ENCODE measurements at places on chromosomes 1 and 21. TPM values are rescaled to one million over a fixed set of nuclear protein-coding genes. Genes with fewer than 3 reads are reported as not detected.

PLA2G5 gene
- not detected for total RNA-seq

DNA sequence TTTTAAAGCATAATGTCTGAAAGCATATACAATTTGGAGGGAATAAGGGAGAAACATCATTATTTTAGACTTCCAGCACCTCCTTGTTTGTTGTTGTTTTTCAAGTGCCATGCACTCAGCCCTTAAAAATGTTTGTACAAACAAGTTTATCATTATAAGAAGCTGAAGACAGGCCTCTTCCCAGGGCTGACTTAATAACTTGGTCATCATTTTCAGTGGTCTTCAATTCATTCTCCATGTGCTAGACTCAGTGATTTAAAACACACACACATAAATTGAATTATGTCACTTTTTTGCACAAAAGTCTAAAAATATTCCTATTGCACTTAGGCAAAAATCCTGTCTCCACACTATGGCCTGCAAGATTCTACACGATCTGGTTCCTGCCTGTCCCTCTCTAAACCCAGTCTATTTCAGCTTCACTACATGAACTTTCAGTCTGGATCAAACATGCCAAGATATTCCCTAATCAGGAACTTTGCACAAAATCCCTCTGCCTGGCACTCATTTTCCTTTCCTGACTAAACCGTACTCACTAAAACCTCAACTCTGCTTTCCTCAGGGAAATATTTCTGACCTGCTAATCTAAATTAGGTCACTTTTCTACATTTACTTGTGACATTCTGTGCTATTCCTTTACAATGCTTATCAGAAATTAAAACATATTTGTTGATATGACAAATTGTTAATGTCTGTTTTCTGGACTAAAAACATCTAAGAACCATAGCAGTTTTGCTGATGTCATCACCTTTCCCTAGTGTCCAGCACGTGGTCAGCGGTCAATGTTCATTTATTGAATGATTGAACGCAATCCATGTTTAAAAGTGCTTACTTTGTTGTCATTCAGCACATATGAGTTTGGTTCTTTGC lies 14.8 kb upstream of the GBP5 start:
- H3K27ac ChIP-seq, result no peak overlapping the region
- no peaks in the 10 kb centered on the region for H3K4me1 ChIP-seq
- H3K4me3 ChIP-seq, result no peak overlapping the region
- no peaks in the 10 kb centered on the region for H3K36me3 ChIP-seq

ZSCAN20 gene
- 6.9 TPM for total RNA-seq

DNA sequence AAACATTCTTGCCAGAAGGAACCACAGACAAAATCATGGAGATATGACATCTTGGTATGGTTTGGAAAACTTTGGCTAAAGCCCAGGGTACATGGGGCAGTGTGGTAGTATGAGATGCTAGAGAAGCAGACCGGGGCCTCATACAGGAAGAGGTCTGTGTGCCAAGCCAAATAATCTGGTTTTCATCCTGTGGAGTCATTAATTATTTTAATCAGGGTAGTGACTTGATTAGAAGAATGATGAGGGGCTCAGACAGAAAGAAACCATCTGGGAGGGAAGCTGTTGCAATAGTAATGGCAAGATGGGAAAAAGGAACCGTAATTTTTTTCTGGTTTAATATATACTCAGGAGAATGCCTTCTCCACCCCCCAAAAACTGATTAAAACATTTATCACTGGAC lies 318.0 kb downstream of the BRINP2 start:
- H3K27me3 ChIP-seq, result 0 out of 2 replicates have a peak, but pooled peaks cover 2% of the 10 kb centered on the region
- no peak overlapping the region for H3K4me3 ChIP-seq
- no peaks in the 10 kb centered on the region for H3K36me3 ChIP-seq
- no peak for DNase-seq

ASTN1 gene
- 0.05 TPM for total RNA-seq

HSD3B1 gene
- total RNA-seq, result not detected

- no peak overlapping the region for H3K27ac ChIP-seq
- no peaks in the 10 kb centered on the region for H3K27me3 ChIP-seq
- H3K4me1 ChIP-seq, result no peaks in the 10 kb centered on the region
- H3K36me3 ChIP-seq, result no peaks in the 10 kb centered on the region
- no peak overlapping the region for H3K4me3 ChIP-seq
Observed at GRCh38 chr21:45745256-45745655, 101.7 kb downstream of the PCBP3 start.

DNA sequence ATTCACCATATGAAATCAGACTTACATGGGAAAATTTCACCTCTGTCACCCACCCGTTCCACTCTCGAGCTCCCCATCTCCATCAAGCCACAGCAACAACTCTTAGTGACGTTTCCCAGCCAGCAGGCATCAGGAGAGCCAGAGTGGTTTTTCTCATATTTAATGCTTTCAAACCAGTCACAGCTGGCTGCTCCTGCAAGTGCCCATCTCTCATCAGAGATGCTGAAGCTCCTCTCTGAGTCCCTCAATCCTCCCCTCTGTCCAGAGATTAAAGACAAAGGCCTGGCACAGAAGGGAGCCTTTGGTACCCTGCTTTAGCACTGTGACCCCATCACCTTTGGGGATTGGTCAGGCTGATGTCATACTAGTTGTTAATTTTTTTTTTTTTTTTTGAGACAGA lies 277.3 kb downstream of the DNM3 start:
- H3K27me3 ChIP-seq, result no peaks in the 10 kb centered on the region
- H3K4me3 ChIP-seq, result no peak overlapping the region
- H3K36me3 ChIP-seq, result no peaks in the 10 kb centered on the region

DNA sequence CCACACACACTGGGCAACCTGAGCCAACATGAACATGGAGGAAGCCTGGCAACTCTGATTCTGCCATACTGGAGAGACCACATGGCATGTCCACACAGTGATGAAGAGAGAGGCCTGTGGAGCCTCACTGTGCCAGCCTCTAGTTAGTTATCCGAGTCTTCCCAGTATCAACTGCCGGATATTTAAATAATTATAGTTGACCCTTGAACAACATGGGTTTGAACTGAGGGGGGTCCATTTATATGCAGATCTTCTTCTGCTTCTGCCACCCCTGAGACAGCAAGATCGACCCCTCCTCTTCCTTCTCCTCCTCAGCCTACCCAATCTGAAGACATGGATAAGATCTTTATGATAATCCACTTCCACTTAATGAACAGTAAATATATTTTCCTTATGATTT lies 27.8 kb downstream of the DDAH1 start:
- H3K36me3 ChIP-seq, result no peaks in the 10 kb centered on the region
- H3K4me1 ChIP-seq, result peaks cover 22% of the 10 kb centered on the region
- no peaks in the 10 kb centered on the region for H3K27me3 ChIP-seq
- no peak overlapping the region for H3K27ac ChIP-seq
- no peak for DNase-seq
- no peak overlapping the region for H3K4me3 ChIP-seq

SLC9C2 gene
- total RNA-seq, result not detected

GRCh38 chr1:192892934-192893333 lies 84.1 kb downstream of the RGS2 start:
- no peak overlapping the region for H3K4me3 ChIP-seq
- no peaks in the 10 kb centered on the region for H3K36me3 ChIP-seq
- no peak for DNase-seq

DNA sequence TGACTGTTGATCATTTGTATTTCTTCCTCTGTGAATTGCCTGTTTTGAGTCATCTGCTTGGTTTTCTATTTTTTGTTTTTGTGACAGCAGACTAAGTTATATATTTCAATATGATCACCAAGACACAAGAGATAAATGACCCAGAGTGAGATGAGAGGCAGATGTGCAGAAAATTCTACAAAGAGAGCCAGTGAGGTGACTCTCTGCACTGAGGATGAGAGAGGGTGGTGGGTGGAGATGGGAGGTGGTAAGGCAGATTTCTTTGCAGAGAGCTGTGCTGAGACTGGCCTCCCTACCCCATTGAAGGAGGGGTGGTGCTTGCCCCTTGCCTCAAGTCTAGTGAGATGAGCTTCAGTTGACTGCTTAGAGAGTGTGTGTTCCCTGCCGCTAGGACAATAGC lies 17.6 kb upstream of the FCAMR start:
- no peak for DNase-seq
- H3K27ac ChIP-seq, result no peak overlapping the region
- no peak overlapping the region for H3K4me3 ChIP-seq
- H3K27me3 ChIP-seq, result peaks cover 9% of the 10 kb centered on the region

ECM1 gene
- total RNA-seq, result 2.2 TPM

GRCh38 chr1:207805841-207806421 lies 54.1 kb downstream of the CD46 start:
- H3K4me3 ChIP-seq, result no peak overlapping the region
- H3K27ac ChIP-seq, result no peak overlapping the region
- no peak for DNase-seq
- H3K36me3 ChIP-seq, result no peaks in the 10 kb centered on the region
- no peaks in the 10 kb centered on the region for H3K4me1 ChIP-seq

CFAP126 gene
- not detected for total RNA-seq

C8A gene
- not detected for total RNA-seq

GRCh38 chr1:175580841-175581240 lies 162.6 kb downstream of the TNR start:
- no peaks in the 10 kb centered on the region for H3K36me3 ChIP-seq
- H3K4me3 ChIP-seq, result no peak overlapping the region
- no peak overlapping the region for H3K27ac ChIP-seq
- DNase-seq, result no peak

- H3K27me3 ChIP-seq, result no peaks in the 10 kb centered on the region
- no peaks in the 10 kb centered on the region for H3K36me3 ChIP-seq
- H3K4me3 ChIP-seq, result no peak overlapping the region
- H3K27ac ChIP-seq, result no peak overlapping the region
- DNase-seq, result no peak
- no peaks in the 10 kb centered on the region for H3K4me1 ChIP-seq
Observed at GRCh38 chr1:95553595-95553994, 319.6 kb downstream of the RWDD3 start.

GRCh38 chr21:32979598-32980268 lies 46.0 kb upstream of the OLIG2 start:
- H3K36me3 ChIP-seq, result no peaks in the 10 kb centered on the region
- H3K27me3 ChIP-seq, result 0 out of 2 replicates have a peak, but pooled peaks cover 2% of the 10 kb centered on the region
- no peak for DNase-seq
- H3K4me1 ChIP-seq, result no peaks in the 10 kb centered on the region

GRCh38 chr21:38733972-38734546 lies 71.7 kb upstream of the ETS2 start:
- no peaks in the 10 kb centered on the region for H3K36me3 ChIP-seq
- DNase-seq, result peak; percentile 85
- H3K4me1 ChIP-seq, result peaks cover 9% of the 10 kb centered on the region
- no peaks in the 10 kb centered on the region for H3K27me3 ChIP-seq

GRCh38 chr1:230205719-230206198 lies 138.7 kb downstream of the GALNT2 start:
- H3K36me3 ChIP-seq, result no peaks in the 10 kb centered on the region
- DNase-seq, result no peak
- H3K4me1 ChIP-seq, result no peaks in the 10 kb centered on the region
- H3K4me3 ChIP-seq, result no peak overlapping the region
- no peak overlapping the region for H3K27ac ChIP-seq

- H3K4me1 ChIP-seq, result no peaks in the 10 kb centered on the region
- no peak for DNase-seq
- H3K4me3 ChIP-seq, result no peak overlapping the region
- H3K36me3 ChIP-seq, result no peaks in the 10 kb centered on the region
- no peak overlapping the region for H3K27ac ChIP-seq
Observed at GRCh38 chr1:179425186-179425585, 59.4 kb downstream of the AXDND1 start.

DNA sequence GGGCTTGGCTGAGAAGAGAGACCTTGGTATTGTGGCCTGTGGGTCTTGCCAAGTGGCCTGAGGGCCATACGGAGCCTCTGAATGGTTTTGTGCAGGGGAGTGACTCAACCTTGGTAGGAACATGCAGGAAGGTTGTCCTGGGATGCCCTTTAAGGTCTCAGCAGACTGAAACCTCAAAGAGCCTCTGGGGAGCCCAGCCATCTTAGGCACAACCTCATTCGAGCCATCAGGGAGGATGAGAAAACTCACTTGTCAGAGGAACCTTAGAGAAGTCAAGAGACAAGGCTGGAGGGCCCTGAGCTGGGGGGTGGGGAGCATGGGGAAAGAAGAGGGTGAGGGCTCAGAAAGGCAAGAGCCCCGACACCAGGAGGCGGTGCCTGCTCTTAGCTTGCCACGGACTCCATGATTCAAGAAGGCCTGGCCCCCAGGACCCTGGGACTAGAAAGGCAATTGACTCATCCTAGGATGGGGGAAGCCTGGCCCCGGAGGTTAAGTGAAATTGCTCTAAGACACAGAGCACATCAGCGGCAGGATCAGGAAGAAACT lies 13.0 kb downstream of the IFI6 start:
- no peaks in the 10 kb centered on the region for H3K27me3 ChIP-seq
- no peaks in the 10 kb centered on the region for H3K36me3 ChIP-seq
- H3K4me1 ChIP-seq, result peaks cover 18% of the 10 kb centered on the region
- DNase-seq, result no peak
- peak overlapping the region; percentile 46 for H3K4me3 ChIP-seq

DNA sequence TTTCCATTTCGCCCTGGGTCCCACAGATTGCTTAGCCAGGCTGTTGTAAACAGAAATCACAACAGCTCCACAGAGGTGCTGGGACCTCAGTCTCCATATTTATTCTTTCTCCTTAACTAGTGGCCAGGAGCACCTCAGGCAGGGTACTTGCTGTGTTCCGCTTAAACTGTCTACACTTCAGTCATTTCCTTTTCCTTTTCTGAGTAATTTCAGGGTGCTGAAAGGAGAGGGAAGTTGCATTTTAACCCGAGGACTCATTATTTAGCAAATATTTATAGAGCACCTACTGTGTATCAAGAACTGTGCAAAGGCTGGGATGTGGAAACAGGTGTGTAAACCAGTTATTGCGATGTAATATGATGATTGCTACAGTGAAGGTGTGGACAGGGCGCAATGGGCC lies 41.9 kb downstream of the ACP6 start:
- no peaks in the 10 kb centered on the region for H3K36me3 ChIP-seq
- H3K27me3 ChIP-seq, result no peaks in the 10 kb centered on the region
- no peak overlapping the region for H3K27ac ChIP-seq
- no peaks in the 10 kb centered on the region for H3K4me1 ChIP-seq
- no peak overlapping the region for H3K4me3 ChIP-seq

LRRIQ3 gene
- total RNA-seq, result 0.85 TPM

SLC30A1 gene
- 34.5 TPM for total RNA-seq

- no peak for DNase-seq
- peaks cover 12% of the 10 kb centered on the region for H3K36me3 ChIP-seq
- no peak overlapping the region for H3K4me3 ChIP-seq
- no peak overlapping the region for H3K27ac ChIP-seq
Observed at GRCh38 chr1:244405856-244406255, 45.9 kb downstream of the ADSS2 start.
